ENCODE measurements at places on chromosomes 2 and 18.
A peak's percentile ranks its signal among the peaks of the same experiment; 100 is the strongest.

GRCh38 chr2:66897691-66898150, 462.8 kb downstream of the MEIS1 start:
- DNase-seq: no peak

GRCh38 chr18:76447258-76447890, 47.7 kb downstream of the ZNF516 start:
- no peak for DNase-seq

DNA sequence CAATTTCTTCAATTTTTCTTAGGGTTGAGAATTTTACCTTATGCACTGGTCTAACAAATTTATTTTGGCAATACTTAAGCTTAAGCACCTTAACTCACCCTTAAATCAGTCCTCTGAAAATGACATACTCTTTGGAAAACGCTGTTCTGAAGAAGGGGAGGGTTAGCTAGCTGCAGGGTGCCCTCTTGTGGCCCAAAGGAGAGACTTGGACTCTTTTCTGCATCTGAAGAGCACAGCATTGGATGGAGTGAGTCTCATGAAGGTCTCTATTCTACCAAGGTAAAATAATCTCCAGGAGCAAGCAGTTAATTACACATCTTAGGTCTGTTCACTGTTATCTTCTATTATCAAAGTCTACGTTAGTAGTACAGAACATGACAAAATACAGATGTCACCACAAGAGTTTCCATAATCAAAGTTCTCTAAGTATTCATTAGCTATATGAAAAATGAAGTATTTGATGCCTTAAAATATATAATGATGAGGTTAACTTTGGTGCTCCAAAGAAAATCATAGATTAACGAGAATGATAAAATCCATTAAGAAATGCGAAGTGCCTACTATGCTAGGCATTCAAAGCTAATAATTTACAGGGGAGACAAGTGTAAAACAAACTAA, 24.4 kb downstream of the PUM2 start:
- peak; percentile 18 for DNase-seq

DNA sequence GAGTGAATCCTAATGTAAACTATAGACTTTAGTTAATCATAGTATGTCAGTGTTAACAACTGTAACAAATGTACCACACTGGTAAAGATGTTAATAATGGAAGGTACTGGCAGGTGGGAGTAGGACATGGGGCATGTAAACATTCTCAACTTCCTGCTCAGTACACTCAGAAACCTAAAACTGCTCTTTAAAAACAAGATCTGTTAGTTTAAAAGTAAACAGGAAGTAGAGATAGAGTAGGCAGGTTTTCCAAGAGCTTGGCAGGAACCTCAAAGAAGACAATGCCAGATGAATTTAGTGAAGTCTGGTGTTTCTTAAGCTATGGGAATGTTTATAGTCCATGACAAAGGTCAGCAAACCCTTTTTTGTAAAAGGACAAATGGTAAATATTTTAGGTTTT, 46.6 kb downstream of the CCDC138 start:
- DNase-seq: no peak

GRCh38 chr2:106278112-106278876, 84.2 kb upstream of the UXS1 start:
- DNase-seq: no peak

- DNase-seq: no peak
These were observed 40.2 kb upstream of the LAMA1 start for GRCh38 chr18:7157760-7158159.

GRCh38 chr2:196415384-196415783, 224.1 kb upstream of the CCDC150 start:
- DNase-seq: no peak

DNA sequence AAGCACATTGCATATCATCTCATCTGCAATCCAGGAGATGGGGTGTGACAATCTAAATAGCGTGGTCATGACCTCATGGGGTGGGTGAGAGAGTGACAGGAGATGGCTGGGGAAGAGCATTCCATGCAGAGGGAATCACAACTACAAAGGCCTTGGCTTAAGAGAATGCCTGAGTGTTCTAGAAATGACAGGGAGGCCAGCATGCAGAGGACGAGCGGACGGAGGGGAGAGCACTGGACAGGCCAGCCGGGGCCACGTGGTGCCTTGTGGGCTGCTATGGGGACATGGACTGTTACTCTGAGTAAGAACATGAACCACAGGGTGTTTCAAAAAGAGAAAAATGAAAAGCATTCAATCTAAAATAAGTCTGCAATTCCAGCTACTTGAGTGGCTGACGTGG, 117.9 kb upstream of the ODC1 start:
- no peak for DNase-seq

DNA sequence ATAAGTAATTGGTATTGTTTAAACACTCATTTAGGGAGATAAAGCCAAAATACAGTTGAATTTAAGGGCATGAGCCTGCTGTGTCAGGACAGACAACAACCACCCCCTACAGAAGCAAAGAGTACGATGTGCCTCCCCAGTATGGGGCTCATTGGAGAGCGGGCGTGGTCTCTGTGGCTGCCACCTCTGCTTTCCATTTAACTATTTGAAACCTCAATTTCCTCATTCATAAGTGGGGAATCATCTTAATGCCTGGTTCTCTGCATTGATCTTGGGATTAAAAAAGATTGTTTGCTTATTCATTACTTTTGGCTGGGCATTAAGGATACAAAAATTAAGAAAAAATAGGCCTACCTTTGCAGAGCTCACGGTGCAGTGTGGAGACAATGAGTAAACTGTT, 21.4 kb downstream of the KCNS3 start:
- no peak for DNase-seq

- DNase-seq: no peak
These were observed 48.6 kb downstream of the ANO7 start for GRCh38 chr2:241237047-241237446.

GRCh38 chr2:43605079-43605655, 9.3 kb upstream of the THADA start:
- no peak for DNase-seq

DNA sequence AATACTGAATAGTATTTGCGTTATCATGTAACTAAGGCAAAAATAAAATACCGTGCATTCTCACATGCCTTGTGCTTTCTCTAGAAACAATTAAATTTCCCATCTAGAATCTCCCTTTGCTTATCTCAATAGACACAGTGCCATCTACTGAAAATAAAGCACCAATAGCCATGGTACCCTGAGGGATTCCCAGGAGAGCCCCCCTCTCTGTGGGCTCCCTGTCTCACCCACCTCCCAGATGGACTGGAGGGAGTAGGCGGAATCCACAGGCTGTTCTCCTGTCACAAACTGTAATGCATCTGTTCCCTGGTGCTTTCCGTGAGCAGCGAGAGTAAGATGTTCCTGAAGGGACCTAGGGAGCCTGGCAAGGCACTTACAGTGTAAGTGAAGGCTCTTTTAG, 112.4 kb upstream of the UPP2 start:
- no peak for DNase-seq

DNA sequence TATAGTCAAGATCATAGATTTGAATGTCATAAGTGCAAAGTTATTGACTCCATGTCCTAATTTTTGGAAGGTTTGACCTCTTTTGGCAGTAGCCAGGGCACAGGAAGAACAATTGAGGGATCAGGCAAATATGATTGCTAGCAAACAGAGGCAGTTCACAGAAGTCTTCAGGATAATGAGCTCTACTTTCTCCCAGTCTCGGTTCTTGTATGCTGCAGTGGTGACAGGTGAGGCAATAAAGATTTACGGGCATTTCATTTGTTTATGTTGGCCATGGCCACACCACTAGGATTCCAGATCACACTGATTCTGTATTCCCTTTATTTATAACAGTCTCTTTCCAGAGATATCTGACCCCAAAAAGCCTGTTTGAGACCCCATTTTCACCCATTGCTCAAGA, 137.5 kb downstream of the UBR3 start:
- DNase-seq: no peak

DNA sequence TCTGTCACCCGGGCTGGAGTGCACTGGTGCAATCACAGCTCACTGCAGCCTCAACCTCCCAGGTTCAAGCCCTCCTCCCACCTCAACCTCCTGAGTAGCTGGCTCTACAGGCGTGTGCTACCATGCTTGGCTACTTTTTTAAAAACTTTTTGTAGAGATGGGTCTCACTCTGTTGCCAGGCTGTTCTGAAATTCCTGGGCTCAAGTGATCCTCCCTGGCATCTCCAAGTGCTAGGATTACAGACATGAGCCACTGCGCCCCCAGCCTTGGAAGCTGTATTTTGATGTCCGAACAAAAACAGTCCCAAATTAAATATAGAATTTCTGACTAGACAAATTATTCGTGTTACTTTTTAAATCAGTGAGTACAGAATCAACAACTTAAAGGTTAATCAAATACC, 97.4 kb downstream of the ZNF516 start:
- DNase-seq: no peak

DNA sequence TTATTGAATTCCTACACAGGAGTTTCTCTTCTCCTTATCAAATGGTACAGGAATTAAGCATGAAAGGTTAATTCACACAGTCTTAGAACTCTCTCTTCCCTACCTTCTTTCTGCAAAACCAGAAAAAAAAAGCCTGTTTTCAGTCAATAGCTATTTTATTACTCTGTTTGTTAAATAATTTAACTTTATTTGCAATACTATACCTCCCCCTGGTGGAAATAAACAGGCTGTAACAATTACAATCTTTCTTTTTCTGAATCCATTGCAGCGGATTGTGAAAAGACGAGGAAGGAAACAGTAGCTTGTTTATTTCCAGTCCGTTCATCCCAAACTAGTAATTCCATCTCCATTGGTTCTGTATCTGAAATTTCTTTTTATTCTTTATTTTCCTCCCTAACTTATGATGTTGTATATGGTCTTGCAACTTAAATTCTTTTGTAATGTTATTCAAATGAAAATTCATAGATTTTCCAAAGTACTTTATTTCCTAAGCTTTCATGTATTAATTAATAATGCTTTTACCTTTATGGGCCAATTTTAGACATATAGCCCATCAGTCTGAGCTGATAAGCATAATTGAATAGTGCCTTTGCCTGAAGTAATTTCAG, 165.2 kb downstream of the SH3BP4 start:
- DNase-seq: no peak

Measured in stimulated activated CD4-positive, alpha-beta T cell treated with anti-CD3 and anti-CD28 coated beads, Interleukin-15, amount 100 ng/mL, for 1 hour (primary cell).